ENCODE measurements at places on chromosomes 13 and 19.

GRCh38 chr13:22960827-22961226 is 220.0 kb upstream of the SGCG start:
- no peak for DNase-seq

DNA sequence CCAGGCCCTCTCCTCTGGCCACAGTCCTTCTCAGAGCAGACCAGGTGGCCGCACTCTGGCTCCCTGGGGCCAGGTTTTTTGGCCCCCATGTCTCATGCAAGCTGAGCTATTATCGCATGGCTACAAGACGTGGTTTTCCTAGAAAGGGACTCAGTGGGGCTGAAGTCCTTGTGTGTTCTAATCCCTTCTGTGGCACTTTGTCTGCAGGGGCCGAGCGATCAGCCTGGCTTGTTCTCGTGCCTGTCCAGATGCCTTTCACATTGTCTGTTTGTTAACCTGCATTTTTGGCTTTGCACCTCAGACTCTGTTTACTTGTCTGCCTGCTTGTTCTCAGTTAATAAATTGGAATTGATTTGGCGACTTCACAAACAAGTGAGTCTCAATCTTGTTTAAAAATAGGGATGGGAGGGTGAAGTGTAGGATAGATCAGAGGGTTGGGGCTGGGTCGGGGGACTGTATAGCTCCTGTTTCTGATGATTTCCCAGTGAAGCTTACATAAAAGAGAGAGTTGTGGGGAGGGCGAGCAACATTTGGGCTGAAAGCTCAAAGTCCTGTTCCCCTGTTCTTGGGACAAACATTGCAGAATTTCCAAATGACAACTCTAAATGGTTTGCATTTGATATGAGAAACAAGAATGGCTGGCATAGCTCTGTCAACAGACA is 440.4 kb downstream of the COG6 start:
- DNase-seq = no peak

DNA sequence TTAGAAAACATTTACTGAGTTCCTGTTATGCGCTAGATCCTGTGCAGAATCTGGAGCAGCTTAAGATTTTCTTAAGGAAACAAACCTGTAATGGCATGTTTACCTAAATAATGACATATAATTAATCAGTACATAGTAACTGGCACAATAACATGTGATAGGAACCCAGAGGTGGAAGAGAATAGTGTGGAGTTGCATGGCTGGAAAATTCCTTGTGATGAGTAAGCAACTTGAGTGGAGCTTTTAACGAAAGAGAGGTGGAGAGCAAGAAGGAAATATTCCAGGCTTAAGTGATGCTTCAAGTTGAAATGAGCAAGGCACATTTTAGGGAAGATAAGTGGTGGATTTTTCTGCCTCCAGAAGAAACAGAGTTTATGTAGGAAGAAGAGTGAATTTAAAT is 9.2 kb upstream of the GPC5 start:
- no peak for DNase-seq

DNA sequence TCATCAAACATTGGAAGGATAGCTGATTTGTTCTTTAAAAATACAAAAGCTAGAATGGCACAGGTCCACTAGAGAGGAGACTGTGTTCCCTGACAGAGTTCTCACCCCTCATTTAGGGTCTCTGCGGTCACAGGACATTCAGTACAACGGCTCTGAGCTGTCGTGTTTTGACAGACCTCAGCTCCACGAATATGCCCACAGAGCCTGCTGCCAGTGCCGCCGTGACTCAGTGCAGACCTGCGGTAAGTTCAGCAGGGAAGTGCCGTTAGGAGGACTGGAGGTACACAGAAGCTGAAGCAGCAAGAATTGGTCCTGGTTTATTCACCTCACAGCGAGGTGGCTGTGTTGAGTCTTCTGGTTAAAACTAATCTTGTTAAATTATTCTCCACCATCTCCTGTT is 90.0 kb downstream of the TNFRSF19 start:
- no peak for DNase-seq

GRCh38 chr19:34402074-34402600 is 2.1 kb upstream of the PDCD2L start:
- DNase-seq = no peak

GRCh38 chr19:38528931-38529330 is 88.8 kb downstream of the MAP4K1 start:
- DNase-seq = no peak

GRCh38 chr13:25578526-25578925 is 206.8 kb downstream of the ATP8A2 start:
- no peak for DNase-seq

DNA sequence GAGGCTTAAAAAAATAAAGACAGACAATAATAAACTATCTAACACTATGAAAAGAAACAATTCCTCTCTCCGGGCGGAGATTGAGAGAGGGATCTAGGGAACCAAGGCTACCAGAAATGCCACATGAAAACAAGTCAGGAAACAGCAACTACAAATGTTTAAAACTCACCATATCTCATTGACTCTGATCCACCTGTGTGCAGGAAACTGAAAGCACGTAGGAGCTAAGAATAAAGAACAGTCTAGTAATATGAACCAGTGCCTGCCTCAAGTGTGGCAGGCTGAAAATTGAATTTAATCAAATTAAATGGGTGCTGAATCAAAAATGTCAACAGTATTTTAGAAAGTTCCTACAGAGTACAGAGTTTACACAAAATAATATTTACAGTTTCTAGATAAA is 1701.0 kb downstream of the SLITRK5 start:
- no peak for DNase-seq

- no peak for DNase-seq
These were observed 29.1 kb downstream of the VAV1 start for GRCh38 chr19:6801485-6802086.

DNA sequence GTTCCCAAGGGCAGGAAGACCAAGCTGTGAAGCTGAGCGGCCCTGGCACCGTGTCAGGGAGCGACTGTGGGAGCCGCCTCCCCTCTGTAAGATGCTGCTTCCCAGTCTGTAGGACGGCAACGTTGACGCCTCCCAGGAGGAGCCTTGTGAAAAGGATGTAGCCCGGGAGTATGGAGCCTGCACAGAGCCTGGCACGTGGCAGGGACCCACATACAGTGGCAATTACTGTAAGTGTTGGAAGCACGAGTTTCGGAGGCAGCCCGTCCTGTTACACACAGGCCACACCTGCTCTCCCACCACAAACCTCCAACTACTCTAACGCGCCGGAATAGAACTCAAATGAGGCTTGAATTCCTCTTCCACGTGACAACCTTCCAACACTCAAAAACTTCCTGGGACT is 6.6 kb downstream of the RAB20 start:
- no peak for DNase-seq

DNA sequence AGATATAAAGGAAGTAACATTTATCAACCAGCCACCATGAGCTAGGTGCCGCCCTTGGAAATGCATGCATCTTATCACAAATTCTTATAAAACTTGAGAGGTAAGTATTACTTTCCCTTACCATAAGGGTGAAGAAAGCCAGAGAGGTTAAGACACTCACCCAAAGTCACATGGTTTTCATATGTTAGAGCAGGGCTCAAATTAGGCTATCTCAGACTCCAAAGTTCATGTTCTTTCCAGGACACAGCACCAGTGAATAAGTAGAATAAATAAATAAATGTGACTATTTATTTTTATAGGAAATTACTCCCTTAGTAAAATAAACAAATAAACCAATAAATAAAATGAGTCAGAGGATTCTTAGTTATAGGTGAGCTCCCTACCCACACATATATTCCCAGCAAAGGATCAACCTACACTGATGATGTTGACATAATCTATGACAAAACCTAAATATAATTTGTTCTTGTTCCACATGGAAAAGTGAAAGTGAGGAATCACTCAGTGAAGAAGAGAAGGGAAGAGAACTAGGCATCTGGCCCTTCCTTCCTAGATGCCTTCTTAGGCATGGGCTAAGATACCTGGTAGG is 27.2 kb downstream of the SPRY2 start:
- DNase-seq = no peak

- DNase-seq = no peak
These were observed 16.7 kb downstream of the SYDE1 start for GRCh38 chr19:15123900-15124299.

- no peak for DNase-seq
These were observed 6.6 kb upstream of the WDFY2 start for GRCh38 chr13:51577690-51578089.

DNA sequence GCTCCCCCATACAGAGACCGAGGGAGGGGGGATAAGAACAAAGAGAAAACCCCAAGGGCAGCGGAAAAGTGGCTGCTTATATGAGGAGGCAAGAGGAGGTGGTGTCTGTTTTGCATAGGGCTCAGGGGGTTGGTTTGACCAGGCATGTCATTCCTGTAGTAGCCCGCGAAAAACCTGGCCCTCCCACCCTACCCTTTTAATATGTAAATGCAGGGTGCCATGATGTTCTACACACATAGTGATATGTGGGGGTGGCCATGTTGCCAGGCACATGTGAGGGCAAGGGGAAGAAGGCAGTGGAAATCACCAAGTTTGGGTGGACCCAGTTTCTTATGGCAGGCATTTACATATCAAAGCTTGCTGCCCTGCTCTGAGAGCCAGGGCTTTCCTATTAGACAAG is 203.5 kb upstream of the UBL3 start:
- DNase-seq = no peak

DNA sequence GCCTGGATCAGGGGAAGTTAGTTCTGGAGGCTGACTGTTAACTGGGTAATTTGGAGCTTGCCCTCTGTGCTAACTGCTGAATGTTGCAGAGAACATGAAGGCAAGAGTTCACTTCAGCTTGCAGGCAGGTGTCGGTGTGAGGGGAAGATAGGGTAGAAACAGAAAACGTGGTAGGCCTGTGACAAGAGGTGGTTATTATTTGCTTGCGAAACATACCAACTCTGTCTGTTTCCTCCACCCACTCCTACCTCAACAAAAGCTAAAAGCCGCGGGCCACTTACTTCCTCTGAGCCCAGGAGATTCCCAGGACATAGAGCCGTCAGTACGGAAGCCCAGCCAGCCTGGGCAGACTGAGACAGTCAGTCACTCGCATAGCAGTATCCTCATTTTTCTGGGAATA is 119.2 kb upstream of the ABCC4 start:
- DNase-seq = no peak

DNA sequence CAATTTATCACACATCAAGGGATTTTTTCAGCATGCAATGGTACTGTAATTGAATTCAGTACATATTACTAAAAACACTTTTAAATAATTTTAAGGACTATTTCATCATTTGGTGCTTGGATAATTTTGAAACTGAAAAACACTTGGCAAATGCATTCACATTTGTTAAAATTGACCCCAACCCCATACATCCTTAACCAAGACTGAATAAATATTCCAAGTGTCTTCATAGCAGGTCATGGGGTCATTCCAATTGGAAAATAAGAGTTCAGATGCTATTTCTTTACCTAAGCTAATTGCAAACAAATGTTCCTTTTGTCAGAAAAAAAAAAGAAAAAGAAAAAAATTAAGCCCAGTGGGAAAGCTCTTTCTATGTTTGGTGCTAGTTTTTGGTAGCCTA is 516.4 kb upstream of the SPRY2 start:
- DNase-seq = no peak

GRCh38 chr13:113211774-113212173 is 2.4 kb downstream of the CUL4A start:
- no peak for DNase-seq

DNA sequence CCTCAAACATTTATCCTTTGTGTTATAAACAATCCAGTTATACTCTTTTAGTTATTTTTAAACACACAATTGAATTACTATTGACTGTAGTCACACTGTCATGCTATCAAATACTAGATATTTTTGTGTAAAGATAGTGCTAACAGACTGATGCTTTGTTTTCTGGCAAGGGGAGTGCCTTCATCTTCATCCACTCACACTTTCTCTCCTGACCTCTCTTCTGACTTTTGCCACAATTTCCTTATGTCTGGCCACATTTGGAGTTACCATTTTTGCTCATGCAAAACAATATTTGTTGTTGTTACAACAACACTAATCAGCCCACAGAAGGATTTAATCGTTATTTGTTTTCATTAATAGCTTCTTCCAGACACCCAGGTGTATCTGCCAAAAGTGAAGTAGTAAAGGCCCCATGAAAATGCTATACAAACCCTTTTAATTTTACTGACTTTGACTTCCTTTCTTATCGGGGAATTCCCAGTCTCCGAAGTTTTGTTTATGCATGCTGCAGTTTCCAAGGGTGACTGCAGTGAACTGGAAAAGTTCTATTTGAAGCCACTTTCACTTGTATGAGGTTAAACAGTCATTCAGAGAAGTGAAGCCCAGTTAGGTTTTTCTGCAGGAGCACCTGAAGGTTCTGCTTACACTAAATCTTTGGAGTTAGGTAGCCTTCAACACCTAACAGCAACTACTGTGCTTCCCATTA is 66.1 kb upstream of the FRY start:
- DNase-seq = peak; percentile 5

GRCh38 chr13:30804474-30804873 is 69.1 kb downstream of the ALOX5AP start:
- no peak for DNase-seq

DNA sequence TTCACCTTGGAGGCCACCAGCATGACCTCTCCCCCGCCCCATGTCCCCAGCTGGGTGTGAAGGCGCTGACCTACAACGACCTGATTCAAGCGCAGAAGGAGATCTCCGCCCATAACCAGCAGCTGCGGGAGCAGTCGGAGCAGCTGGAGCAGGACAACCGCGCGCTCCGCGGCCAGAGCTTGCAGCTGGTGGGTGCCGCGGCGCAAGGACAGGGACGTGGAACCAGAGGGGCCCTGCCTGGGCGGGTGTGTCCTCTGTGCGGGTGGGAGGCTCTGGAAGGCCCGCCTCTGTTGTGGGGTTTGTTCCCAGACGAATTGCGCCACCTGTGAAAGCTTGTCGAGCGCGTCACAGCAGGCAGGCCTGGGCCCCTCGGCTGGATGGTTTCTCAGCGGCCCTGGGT is 22.3 kb downstream of the PLEKHJ1 start:
- no peak for DNase-seq

DNA sequence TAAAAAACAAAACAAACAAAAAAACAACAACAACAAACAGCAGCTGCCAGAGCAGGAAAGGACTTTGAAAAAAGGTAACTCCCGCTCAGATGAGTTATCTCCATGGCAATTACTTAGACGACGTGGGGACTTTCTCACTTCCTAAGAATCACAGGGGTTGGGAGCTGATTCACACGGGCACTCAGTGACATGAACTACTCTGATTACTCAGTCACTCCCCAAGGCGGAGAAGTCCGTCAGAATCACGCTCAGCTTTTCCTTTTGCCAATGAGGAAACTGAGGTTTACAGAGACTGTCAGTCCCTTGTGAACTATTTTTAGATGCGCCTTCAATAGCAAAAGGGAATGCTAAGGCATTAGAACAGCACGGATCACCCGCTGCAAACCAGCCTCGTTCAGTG is 32.3 kb upstream of the MATK start:
- no peak for DNase-seq

GRCh38 chr13:71252184-71252704 is 614.8 kb downstream of the DACH1 start:
- DNase-seq = peak; percentile 66
